Suppressor macrophage treated with lipopolysaccharide for 4 hours (primary cell): ENCODE measurements at places on chromosomes 12 and 14.
A peak's percentile ranks its signal among the peaks of the same experiment; 100 is the strongest.

GRCh38 chr14:73753887-73754795 lies 40.0 kb upstream of the PNMA1 start:
- DNase-seq, result peak; percentile 77

DNA sequence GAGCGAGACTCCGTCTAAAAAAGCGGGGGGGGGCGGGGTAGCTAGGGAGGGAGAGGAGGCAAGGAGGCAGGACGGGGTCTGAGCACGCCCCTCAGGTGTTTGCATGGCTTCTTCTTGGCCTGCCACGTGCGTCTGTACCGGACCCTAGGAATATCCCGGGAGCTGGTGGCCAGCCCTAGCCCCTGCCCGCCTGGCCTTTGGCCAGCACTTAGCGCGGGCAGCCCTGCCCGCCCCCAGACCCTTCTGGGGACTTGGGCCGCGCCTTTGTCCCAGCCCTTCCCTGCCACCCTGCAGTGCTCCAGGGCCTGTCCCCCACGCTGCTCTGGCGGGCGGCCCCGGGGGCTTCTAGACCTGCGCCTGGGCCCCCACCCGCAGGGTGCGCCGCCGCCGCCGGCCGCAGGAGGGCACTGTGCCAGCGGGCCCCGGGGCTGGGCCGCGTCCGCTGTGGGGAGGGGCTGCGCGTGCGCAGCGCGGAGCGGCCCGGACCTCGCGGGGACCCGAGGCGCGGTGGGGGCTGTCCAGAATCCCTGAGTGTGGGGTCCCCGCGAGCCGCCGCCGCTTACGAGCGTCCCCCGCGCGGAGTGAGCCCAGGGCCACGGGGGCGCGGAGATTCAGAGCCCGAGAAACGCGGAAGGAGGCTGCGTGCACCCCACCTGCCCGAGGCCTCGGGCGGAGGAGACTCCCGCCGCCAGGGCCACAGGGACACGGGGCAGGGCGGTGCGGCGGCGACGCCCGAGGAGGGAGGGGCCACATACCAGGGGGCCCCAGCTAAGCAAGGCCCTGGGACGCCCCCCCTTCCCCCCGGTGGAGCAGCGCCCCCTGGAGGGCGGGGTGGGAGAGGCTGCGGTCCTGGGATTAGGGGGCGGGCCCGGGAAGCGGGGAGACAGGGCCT lies 21.0 kb downstream of the SLC25A29 start:
- peak; percentile 86 for DNase-seq

DNA sequence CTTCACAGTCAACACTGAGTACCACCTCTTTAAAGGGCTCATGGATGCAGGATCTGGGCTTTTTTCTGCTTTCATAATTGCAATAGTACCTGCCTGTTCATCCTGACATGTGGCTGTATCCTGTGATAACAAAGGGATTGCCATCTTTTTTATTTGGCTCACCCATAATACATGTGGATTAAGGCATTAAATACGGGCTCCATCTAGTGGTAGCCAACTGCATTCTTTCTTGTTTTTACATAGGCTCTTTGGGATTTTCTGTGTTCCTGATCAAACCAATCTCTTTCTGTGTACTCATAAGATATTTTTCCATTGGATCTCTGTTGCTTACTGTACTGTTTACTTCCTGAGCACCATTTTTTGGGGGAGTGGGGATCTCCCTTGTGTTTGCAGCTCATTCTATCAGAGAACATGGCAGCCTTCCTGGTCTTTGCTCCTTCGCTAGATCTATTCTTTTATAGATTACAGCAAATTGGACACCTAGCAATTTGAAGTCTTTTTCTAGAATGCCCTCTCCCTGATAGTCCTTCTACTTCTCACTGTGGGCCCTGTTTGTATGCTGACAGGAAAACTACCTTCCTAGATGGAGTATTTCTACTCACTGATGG lies 723.4 kb upstream of the MDGA2 start:
- peak; percentile 25 for DNase-seq

DNA sequence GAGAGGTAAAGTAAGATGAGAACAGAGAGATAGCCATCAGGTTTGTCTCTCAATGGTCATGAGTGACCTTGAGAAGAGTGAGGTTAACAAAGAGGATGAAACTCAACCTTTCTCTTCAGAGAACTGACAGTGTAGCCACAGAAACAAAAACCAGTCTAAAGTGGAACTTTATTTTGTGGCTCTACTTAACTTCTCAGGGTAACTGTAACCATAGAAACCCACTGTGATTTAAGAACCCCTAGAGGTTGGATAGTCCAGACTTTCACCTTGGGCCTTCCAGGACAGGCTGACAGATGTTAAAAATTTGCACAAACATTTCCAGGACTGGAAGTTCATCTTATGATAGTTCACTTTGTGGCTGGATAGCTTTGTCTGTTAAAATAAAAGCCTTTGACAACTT lies 48.5 kb downstream of the ATP23 start:
- DNase-seq, result no peak

GRCh38 chr12:94318181-94318580 lies 141.5 kb downstream of the CEP83 start:
- peak; percentile 69 for DNase-seq

- no peak for DNase-seq
Observed at GRCh38 chr12:88325076-88325815, 183.1 kb downstream of the TMTC3 start.

- peak; percentile 63 for DNase-seq
Observed at GRCh38 chr12:24798335-24798734, 150.6 kb downstream of the BCAT1 start.

GRCh38 chr12:77549383-77550128 lies 281.1 kb upstream of the NAV3 start:
- DNase-seq, result no peak

GRCh38 chr12:92551853-92552397 lies 150.9 kb upstream of the PLEKHG7 start:
- DNase-seq, result peak; percentile 97

DNA sequence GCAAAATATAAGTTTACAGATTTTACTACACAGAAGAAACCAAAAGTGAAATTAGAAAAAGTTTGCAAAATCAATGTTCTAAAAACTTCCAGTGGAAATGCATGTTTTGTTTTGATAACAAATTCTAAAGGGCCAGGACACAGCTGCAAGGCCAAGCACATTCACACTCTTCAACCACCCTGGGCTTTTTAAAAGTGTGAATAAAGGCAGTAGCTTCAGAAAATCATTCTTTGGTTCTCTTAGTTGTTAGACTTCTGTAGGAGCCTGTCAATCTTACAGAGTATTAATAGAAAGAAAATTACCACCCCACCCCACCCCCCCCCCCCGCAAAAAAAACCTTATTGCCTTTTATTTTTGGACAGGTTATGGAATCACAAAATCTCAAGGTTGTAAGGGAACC lies 105.2 kb upstream of the EGLN3 start:
- no peak for DNase-seq

GRCh38 chr12:62670986-62671720 lies 204.5 kb downstream of the MON2 start:
- DNase-seq, result peak; percentile 20

DNA sequence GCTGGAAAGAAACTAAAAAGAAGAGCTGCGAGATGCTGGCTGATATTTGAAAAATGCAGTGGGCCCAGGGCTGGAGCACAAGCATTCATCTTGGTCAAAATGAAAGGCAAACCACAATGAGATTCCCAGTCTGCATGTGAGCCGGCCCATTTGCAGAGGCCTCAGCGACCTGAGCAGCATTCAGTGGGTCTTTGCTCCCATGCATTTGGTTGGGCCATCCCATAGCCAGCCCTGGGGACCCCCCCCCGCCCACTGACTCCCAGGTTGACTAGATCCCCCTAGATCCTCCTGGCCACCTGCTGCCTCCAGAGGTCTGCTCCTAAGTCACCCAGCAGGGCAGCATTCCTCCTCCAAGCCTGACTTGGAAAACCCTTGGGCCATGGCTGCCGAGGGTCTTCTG lies 59.8 kb downstream of the PRMT8 start:
- DNase-seq, result no peak

- DNase-seq, result no peak
Observed at GRCh38 chr12:52713960-52714886, 10.9 kb upstream of the KRT77 start.

GRCh38 chr14:47442211-47442610 lies 233.2 kb downstream of the MDGA2 start:
- peak; percentile 0 for DNase-seq

DNA sequence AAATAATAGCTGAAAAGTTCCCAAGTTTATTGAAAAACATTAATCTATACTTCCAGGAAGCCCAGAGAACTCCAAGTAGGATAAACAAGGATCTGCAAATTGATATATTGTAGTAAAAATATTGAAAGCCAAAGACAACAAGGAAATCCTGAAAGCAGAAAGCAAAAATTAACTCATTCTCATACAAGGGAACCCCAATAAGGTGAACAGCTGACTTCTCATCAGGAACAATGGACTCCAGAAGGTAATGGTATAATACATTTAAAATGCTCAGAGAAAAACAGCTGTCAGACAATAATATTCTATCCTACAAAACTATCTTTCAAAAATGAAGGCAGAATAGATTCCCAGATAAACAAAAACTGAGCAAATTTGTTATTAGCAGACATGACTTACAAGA lies 138.1 kb upstream of the BMP4 start:
- DNase-seq, result no peak

DNA sequence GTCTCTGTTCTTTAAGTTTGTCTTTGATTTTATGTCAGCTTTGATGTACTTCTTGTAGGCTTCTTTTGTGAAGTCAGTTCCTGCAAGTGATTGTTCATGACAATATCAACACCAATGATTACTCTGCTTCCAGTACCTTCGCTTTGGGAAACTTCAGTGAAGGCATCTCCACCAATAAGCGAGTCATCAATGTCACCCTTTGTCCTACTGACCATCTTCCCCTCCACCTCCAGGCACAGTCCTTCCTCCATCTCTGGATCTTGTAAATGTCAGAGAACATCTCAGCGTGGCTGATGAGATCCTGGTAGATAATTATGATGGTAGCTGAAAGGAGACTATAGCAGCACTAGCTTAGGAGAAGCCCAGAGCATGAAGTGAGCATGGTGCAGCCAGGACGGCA lies 40.4 kb upstream of the A2M start:
- peak; percentile 45 for DNase-seq

DNA sequence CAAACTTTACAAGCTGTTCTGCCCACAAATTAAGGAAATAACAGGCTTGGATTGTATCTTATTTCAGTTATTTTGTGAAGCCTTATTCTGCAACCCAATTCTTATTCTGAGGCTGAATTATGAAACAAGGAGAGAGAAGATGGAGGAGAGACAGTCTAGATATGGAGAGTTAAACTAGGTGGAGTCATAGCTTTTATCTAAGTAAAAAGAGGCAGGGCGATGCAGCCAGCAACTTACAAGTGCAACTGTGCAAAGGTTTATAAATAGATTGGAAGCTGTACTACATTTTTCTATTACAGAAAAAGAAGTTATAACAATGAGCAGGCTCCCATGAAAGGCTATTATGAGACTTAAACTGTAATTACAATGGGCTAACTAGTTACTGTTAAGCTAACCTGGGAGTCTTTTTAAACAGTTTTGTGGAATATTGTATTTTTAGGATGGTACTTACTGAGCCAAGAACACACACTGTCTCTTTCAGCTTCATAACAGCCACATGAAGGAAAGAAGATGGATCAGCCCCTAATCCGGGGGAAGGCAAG lies 22.4 kb downstream of the NID2 start:
- DNase-seq, result no peak
